Stimulated activated CD8-positive, alpha-beta memory T cell treated with anti-CD3 and anti-CD28 coated beads, Interleukin-4, amount 100 ng/mL, for 1 hour (primary cell): ENCODE measurements at places on chromosomes 2 and 18.

GRCh38 chr2:170703776-170704476 is 11.2 kb upstream of the SP5 start:
- no peak for DNase-seq

GRCh38 chr2:66903745-66904465 is 469.0 kb downstream of the MEIS1 start:
- DNase-seq, result no peak

- no peak for DNase-seq
Measured at GRCh38 chr2:14826518-14826917, 194.0 kb downstream of the LRATD1 start.

DNA sequence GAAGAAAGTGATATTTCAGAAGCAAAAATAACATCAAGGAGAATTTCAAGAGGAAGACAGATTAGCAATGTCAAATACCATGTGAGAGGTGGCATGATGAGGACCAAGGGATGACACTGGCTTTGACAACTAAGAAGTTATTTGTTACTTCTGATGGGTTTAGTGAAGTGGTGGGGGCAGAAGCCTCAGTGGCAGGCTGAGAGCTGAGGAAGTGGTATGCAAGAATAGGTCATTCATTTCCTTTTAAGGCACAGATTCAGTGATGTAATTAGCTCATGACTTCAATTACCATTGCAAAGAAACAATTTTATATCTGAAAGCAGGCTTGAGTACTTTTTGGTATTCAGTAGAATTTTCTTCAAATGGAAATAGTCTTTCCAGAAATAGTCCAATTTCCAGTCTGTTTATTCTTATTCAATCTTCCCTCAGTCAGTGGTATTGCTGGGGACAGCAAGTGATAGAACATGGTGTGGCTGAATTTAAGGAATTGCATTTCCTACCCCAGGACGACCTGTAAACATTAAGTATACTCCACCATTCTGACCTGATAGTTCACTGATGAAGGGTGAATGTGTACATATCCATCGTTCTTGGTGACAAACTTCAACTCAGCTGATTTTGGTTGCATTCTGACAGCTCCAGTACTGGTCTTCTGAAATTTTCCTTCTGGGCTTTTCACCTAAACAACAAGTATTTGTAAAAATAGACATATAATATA is 28.2 kb downstream of the GEMIN6 start:
- DNase-seq, result no peak

DNA sequence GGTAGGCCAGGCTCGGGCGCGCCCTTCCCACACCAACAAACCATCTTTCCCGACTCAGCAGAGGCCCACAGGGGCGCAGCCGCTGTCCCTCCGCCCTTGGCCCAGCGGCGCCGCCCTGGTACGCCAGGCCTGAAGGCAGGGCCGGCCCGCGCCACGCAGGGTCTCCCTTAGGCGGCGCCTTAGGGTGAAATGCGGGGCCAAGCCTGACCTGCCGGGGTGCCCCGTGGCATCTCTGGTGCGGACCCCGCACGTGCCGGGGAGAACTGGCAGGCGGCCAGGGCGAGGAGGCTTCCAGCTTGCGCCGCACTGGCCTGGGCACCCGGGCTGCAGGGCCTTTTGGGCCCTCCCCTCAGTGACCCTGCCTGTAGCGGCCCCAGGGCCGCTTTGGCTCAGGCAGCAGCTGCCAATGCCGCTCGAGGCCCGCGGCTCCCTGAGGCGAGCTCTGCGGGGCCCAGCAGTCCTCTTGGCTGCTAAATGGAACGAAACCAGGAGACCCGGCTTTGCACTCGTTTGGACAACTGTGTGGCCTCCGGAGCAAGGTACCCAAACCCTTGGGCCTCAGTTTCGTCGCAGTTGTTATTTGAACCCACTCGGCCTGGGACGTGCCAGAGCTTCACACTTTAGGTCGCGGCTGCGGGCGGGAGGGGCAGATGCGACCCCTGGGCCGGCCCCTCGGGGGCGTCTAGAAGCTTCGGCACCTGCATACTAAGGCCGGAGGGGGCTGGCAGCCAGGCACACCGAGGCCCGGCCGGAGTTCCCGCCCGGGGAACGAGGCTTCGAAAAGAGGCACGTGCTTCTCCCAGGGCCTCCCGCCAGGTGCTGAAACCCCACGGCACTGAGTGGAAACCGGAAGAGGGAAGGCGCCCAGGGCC is 8.5 kb downstream of the OTX1 start:
- DNase-seq, result no peak

GRCh38 chr2:84055816-84056215 is 403.3 kb downstream of the SUCLG1 start:
- no peak for DNase-seq

DNA sequence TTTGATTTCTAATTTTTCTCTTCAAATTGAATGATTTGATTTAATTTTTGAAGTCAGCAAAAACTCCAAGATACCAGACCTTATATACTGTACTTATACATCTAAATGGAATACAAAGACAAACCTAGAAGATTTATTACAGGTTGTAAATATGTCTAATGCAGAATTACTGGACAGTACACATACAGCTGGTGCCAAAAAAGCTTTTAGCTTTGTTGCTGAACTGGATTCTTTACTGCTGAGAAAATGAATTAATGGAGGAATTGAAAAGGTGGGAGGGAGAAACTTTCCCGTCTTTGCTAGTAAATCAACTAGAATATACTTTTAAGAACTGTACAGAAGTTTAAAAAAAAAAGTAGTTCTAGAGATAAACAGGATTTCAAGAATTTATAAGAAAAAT is 17.5 kb downstream of the C1D start:
- no peak for DNase-seq

DNA sequence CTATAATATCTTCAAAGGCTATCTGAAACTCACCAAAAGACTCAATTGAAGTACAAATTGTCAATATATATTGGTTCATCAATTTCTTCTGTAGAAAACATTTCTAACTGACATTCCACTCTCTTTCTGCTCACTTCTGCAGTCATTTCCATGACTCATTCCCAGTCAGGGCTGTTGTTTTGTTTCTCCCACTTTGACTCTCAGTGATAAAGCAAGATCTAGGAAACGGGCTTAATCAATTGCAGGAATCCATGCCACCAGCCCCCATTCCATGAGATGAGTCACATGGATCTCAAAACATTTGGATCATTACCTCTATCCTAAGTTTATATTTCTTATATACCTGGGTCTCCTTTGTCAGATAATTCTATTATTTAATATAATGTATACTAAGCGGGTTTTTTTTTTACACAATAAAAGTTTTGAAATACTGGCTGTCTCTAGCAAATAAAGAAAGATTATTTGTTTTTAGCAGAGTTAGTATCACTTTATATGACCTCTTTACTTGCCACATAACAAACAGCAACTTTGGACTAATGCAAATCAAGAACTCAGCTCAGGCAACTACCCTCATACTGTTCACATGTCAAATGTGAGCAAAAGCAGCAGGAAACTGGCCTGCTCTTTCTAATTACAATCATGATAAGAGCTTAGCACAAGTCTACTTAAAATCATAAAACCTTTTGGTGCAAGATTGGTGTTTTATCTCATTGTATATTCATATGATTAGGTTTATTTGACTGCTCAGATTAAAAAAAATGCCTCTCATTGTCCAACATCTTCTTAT is 251.1 kb upstream of the PIK3C3 start:
- DNase-seq, result no peak

DNA sequence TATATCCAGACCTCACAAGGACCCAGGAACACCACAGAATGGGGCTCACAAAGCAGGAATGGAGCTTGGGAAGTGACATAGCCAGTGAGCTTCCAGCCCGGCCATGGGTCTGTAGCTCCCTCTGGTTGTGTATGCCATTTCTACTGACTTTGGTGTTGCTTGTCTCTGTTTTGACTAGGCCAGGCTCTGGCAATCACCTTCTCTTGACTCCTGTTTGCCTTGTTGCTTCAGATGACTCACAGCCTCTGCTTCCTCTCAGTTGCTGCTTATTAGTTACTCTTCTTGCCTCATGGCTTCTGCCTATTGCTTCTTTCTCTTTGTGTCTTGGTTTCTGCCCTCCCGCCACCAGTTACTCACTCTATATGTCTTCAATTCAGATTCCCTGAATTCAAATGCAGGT is 15.8 kb upstream of the IER3IP1 start:
- DNase-seq, result no peak

- DNase-seq, result no peak
Measured at GRCh38 chr18:79200546-79201268, 131.5 kb downstream of the ATP9B start.

- no peak for DNase-seq
Measured at GRCh38 chr2:11467129-11467649, 1.2 kb upstream of the E2F6 start.

DNA sequence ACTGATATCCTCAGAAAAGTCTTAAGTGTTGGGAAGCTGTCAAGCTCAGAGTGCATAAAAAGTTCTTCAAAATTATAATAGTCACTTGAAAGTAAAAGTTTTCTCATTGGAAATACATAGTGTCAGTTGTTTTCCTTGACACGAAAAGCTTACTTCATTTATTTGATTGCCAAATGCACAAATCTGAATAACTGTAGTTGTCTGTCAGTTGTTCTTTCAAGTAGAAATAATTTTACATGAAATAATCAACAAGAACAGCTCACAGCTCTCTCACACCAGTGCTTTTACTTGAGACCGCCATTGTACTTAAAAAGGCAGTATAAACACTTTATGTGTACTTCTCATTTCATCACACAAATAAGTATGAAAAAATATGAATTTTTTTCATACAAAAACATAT is 163.3 kb upstream of the NXPH2 start:
- no peak for DNase-seq

DNA sequence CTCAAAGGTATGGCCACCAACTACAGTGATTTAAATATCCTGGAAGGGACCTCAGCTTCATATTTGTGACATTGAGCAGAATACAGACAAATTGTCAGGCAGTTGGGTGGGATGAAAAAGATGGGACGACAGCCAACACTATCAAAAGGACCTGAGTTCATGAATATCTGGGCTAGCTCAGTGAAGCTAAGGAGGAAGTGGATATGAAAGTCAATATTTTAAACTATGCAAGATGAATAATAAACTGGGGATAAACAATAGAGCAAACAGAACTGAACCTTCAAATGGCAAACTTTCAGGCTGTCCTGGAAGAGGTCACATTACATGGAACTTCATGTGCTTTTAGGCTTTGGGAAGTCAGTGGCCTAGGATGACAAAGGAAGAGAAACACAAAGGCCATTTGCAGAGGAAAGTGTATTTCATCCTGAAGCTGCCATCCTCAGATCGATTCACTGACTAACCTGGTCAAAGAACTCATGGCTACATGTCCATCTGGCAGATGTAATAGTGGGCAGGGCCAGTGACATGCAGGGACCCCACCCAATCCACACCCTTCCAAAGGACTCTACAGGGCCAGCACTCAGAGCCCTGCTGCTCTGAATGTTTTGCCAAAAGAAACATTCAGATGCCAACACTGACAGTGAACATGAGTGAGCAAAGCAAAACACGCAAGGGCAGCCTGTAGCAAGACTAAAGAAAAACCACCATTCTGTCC is 175.7 kb downstream of the ETAA1 start:
- DNase-seq, result no peak

- no peak for DNase-seq
Measured at GRCh38 chr2:105660489-105660888, 84.2 kb upstream of the NCK2 start.

- no peak for DNase-seq
Measured at GRCh38 chr2:56505885-56506284, 322.1 kb downstream of the CCDC85A start.

DNA sequence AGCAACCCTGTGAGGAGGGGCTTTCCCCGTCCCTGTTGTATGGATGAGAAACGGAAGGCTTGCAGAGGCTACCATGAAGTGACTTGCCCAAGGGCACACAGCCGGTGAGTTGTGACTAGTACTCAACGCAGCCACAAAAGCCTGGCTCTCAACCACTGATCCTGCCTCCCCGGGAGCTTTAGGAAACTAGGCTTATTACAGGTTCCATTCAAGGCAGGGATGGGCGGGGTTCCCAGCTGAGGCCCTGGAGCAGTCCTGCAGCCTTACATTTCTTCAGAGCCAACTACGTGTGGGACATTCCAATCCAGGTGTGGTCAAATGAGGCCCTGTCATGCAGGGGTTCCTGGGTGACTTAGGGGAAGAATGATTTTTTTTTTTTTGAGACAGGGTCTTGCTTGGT is 59.6 kb downstream of the MEX3C start:
- no peak for DNase-seq

GRCh38 chr2:195411219-195411687 is 245.8 kb upstream of the SLC39A10 start:
- DNase-seq, result no peak

- no peak for DNase-seq
Measured at GRCh38 chr2:67186871-67187270, 210.3 kb upstream of the ETAA1 start.

GRCh38 chr2:31421634-31422033 is 7.1 kb upstream of the XDH start:
- DNase-seq, result no peak

- DNase-seq, result no peak
Measured at GRCh38 chr2:85433511-85434089, 15.1 kb downstream of the SH2D6 start.

- DNase-seq, result no peak
Measured at GRCh38 chr2:111176867-111177266, 56.2 kb downstream of the BCL2L11 start.

- no peak for DNase-seq
Measured at GRCh38 chr2:217826520-217826919, 176.3 kb downstream of the TNS1 start.

DNA sequence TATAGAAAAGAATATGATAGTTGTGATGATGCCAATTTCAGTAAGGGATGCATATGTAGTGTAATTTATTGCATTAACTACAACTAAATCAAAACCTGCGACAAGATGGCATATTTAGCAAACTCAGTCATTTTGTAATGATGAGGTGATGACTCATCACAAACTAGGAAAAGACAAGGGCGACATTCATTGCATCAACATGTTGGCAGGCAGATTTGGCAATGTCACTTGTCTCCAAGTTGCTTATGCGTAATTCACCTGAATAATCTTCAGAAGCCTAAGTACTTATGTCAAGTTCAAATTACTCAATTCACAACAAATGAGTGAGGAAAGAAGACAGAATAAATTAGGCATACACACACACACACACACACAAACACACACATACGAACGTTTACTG is 273.2 kb upstream of the RGPD4 start:
- DNase-seq, result no peak

DNA sequence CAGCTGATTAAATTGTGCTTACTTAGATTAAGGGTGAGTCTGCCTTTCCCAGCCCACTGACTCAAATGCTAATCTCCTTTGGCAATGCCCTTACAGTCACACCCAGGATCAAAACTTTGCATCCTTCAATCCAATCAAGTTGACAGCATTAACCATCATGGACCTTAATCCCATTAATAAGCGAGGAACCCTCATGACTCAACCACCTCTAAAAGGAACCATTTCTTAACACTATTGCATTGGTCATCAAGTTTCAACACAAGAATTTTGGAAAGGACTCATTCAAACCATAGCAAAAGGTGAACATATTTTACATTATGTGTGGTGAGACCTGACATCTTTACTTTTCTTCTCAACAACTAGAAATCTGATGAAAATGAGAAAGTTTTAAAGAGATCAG is 187.0 kb downstream of the OSR1 start:
- DNase-seq, result no peak

GRCh38 chr2:42192652-42193566 is 23.8 kb downstream of the EML4 start:
- DNase-seq, result no peak

- no peak for DNase-seq
Measured at GRCh38 chr2:48860380-48860779, 104.9 kb upstream of the LHCGR start.

- no peak for DNase-seq
Measured at GRCh38 chr18:58525928-58526424, 102.9 kb downstream of the ALPK2 start.

- DNase-seq, result no peak
Measured at GRCh38 chr2:60318544-60318943, 234.9 kb downstream of the BCL11A start.

- DNase-seq, result no peak
Measured at GRCh38 chr2:196399096-196399495, 227.7 kb upstream of the STK17B start.
